ENCODE measurements at places on chromosomes 2 and 18.

GRCh38 chr2:149894226-149894625 is 306.7 kb upstream of the MMADHC start:
- DNase-seq, result no peak

DNA sequence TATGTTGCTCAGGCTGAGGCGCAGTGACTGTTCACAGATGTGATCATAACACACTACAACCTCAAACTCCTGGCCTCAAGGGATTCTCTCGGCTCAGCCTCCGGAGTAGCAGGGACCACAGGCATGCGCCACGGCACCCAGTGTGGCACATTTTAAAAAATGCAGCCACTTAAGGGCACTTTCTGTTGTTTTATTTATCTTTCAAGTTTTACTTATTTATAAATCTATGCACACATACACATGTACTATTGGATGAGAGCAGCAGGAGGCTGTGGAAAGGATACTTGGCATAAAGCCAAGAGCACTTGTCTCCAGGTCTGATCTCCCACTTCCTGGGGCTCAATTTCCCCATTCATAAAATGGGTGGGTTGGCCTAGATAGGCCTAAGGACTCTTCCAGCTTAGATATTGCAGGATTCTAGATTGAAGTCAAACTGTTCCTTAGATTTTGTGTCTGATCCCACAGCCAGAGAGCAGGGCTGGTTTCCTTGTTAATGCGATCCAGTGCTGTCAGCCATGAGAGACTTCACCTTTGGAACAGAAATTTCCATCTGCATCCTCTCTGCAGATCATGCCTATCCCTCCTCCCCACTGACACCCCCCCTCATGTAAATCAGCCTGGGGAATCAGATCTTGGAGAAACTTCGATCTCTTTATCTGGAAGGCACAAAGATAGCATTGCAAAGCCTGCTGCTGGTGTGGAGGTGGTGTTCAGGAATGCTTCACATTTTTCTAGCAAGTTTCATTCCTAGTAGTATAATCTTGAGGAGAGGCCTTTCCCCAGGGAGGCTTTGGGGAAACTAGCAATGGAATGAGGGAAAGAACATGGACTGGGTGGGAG is 24.7 kb downstream of the PCBP1 start:
- DNase-seq, result no peak

DNA sequence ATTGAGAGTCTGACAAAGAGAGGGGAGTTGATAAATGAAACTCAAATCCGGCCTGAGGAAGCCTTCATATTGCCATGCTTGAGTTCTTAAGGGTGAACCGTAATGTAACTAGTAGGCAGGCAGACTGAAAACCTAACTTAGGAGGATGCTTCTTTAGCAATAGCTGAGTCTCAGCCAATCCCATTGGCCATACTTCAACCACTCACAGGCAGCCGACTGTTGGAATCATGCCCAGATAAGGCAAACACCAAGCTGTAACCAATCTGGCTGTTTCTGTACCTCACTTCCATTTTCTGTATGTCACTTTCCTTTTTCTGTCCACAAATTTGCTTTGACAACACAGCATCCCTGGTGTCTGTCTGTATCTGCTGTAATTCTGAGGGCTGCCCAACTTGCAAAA is 39.5 kb downstream of the TPRKB start:
- no peak for DNase-seq

GRCh38 chr2:188720811-188721605 is 253.2 kb upstream of the COL3A1 start:
- DNase-seq, result no peak

DNA sequence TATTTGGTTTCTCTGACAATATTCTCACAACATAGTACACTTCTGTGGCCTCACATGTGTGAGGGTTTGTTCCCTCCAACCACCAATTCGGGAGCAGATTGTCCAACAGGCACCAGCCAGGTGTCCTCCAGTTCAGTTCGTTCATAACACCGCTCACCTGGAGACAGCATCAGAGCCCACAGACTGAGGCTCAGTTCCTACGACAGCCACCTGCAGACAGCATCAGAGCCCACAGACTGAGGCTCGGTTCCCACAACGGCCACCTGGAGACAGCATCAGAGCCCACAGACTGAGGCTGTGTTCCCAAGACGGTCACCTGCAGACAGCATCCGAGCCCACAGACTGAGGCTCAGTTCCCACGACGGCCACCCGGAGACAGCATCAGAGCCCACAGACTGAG is 58.2 kb upstream of the SNTG2 start:
- DNase-seq, result no peak

GRCh38 chr2:18659915-18660314 is 70.5 kb upstream of the NT5C1B start:
- no peak for DNase-seq

DNA sequence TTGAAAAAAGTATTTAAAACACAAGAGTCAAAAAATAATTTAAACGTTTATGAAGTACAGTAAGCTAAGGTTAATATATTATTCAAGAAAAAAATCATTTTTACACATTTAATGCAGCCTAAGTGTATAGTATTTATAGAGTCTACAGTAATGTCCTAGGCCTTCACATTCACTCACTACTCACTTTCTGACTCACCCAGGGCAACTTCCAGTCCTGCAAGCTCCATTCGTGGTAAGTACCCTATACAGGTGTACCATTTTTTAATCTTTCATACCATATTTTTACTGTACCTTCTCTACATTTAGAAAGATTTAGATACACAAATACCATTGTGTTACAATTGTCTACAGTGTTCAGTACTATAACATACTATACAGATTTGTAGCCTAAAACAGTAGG is 20.9 kb upstream of the RPRD1A start:
- DNase-seq, result no peak

DNA sequence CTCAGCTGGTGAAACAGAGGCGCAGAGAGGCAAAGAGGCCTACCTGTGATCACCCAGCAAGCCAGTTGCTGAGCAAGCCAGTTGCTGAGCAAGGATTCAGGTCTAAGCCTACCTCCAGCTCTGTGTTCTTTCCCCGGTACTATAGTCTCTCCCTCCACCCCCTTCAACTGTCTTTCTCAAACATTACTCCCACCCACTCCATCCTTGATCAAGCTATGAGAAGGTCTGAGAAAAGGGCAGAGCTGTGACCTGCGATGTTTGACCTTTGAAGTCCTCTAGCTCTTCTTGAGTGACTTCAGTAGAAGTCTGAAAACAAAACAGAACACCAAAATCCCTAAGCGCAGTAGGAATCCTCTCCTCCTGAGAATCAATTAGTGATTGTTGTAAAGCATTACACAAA is 665.2 kb upstream of the ID2 start:
- DNase-seq, result no peak

GRCh38 chr2:88057437-88057844 is 1.9 kb upstream of the KRCC1 start:
- DNase-seq, result no peak

GRCh38 chr2:241389697-241390096 is 33.6 kb downstream of the FARP2 start:
- DNase-seq, result no peak

DNA sequence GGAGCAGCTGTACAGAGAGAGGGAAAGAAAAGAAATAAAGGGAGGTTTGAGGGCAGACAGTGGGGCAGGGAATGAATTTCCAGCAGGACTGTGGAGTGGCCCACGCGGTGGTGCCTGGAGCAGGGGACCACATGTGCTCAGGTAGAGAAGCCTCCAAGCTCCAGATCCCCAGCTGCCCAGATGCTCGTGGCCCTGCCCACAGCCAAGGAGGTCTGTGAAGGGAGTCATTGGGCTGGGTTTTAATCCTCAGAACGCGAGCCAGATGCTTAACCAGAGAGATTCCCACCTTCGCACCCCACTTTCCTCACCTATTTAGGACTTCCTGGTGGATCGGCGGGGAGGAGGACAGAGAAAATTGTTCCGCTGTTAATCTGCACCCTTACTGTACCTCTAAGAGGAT is 369.4 kb downstream of the PARD3B start:
- no peak for DNase-seq

GRCh38 chr2:239890206-239890746 is 134.9 kb downstream of the NDUFA10 start:
- DNase-seq, result no peak
